ENCODE measurements at places on chromosomes 2 and 18. TPM values are rescaled to one million over a fixed set of nuclear protein-coding genes. Genes with fewer than 3 reads are reported as not detected.

CHPF gene
- total RNA-seq, result 196 TPM

GRCh38 chr2:157933160-157933920, 57.2 kb upstream of the ACVR1 start:
- no peak for DNase-seq

GRCh38 chr2:216960671-216961268, 100.9 kb upstream of the TNP1 start:
- no peak for DNase-seq

- DNase-seq, result no peak
These were observed 95.6 kb downstream of the CYP26B1 start for GRCh38 chr2:72051971-72052505.

CFAP65 gene
- not detected for total RNA-seq

DNA sequence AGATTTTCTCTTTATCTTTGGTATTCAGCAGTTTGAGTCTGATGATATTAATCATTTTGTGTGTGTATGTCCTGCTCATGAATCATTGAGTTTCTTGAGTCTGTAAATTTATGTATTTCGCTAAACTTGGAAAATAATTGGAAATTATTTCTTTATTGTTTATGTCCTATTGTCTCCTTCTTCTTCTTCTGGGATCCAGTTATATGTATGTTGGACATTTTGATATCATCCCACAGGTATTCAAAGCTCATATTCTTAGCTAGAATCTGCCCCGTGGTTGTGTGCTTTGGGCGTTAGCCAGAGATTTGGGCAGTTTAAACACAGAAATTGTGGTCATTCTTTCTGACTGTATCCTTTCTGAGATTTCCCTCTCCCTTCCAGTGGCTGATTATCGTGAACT, 243.0 kb upstream of the SPRED2 start:
- no peak for DNase-seq

GRCh38 chr2:72921853-72922252, 4.5 kb downstream of the EMX1 start:
- DNase-seq, result no peak

DNA sequence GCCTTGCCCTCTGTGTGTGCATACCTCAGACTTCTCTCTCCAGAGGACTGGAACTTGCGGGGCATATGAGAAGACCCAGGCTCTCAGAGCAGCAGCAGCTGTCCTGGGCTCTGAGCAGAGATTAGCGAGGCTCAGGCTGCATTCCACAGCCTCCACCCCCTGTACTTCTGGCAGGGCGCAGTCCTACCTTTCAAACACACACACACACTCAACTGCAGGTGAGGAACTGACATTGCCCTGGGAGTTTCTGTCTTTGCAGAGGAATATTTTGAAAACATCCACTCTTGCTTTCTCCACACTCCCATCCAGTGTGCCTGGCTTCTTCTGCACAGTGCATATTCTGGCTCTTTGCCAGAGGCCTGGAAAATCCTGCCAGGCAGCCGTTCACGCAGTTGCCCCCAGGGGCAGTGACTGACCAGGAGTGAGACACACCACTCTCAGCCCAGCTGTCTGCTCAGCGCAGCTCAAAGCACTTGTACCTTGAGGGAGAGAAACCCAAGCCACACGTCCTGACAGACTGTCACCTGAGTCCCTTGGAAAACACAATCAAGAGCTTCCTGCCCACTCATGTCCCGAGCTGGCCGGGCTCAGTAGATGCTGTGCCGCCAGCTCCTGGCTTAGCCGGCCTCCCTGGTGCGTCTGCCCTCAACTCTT, 460.8 kb downstream of the RNF144A start:
- no peak for DNase-seq

DNA sequence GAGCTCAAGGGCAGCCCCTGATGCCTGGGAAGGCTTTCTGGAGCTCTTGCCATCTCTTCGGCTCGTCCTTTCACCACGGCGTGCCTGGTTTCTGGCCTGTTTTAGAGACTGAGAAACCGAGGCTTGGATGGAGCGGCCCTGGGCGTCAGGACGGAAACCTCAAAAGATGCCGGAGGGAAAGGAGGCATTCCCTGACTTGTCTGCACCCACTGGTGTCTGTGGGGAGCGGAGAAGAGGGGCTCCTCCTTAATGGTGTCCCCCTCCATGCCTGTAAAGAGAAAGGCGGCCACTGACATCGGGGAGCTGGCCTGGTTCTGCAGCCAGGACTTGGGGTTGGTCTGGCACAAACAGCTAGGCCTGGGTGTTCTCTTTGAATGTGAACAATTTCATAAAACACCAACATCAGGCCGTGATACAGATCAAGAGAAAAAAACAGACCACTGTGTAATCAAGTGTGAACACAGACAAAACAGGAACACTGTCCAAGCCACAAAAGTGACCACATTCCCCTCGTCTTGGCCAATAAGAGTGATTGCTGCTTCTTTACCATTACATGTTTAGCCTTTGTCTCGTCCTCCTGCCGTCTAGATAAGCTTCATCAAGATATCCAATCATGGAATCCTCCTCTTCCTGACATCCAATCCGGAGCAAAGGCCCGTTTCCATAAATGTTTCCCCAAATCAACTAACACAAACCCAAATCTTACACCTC, 633 bp upstream of the ILKAP start:
- DNase-seq, result no peak

DNA sequence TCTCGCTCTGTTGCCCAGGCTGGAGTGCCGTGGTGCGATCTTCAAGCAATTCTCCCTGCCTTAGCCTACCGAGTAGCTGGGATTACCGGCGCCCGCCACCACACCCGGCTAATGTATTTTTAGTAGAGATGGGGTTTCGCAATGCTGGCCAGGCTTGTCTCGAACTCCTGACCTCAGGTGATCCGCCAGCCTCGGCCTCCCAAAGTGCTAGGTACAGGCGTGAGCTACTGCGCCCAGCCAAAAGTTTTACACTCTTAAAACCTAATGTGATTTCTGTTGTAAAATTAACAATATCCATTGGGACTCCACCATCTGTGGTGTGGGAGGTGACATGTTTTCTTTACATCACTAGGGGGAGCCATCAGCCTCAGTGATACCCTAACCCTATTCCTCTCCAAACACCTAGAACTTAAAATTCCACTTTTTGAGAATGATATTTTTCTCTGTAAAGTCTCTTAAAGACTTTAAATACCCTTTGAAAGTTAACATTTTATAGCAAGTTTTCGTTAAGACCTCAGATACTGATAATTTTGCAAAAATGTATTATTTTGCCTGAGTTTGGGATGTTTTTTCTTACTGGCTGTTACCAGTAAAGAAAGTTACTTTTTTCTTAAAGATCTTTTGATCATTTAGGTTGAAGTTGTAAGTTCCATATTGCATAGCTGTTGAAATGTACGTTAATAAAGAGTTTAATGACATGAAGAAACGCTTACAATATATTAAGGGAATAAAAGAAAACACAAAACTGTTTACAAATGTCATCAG, 11.6 kb upstream of the EIF2AK2 start:
- peak; percentile 62 for DNase-seq

- DNase-seq, result no peak
These were observed 232.5 kb downstream of the MYT1L start for GRCh38 chr2:2098458-2099167.

GRCh38 chr2:143823876-143824275, 694.7 kb downstream of the ARHGAP15 start:
- no peak for DNase-seq

DNA sequence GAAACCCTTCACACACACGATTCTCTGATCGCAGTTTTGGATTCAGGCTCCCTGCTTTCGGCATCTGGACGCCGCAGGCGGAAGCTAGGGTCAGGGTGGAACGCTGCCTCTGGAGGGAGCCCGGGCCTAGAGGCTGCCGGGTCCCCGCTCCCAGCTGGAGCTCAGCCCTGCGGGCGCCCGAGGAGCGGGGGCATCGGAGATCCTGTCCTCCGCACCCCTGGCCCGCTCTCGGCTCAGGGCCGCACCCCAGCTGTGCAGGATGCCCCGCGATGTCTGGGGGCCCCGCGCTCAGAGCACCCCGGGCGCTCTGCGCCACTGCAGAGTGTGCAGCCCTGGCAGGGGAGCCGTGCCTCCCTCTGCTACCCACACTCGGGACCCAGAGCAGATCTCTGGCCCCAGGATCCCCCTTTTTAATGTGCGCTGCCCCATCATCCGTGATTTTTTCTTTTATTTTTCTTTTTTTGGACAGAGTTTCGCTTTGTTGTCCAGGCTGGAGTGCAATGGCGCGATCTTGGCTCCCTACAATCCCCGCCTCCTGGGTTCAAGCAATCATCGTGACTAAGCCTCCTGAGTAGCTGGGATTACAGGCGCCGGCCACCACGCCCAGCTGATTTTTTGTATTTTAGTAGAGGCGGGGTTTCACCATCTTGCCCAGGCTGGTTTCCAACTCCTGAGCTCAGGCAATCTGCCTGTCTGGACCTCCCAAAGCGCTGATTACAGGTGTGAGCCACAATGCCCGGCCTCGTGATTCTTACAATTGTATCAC, 54.8 kb upstream of the TUBA3E start:
- DNase-seq, result peak; percentile 29

- DNase-seq, result no peak
These were observed 124.5 kb downstream of the CNTNAP5 start for GRCh38 chr2:124149571-124149970.

DNA sequence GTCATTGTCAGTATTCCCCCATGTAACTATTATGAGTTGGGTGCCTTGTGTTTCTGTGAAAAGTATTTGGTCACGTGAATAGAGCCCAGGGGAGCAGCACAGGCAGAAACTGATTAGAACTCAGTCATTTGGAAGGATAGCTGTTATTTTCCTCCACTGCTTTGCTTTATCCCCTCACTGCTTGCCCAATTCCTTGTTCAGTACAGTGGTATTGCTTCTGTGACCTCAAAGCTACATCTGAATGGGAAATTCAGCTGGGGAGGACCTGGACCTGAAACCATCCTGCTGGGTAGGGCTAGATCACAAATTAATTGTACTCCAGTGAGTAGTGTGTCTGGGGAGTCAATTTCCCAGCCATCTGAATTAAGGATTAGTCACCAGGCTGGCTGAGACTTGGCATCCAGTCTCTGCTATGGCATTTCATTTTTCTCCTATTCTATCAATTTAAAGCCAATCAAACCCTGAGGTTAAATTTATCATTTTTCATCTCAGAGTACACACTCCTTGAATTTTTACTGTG, 1231.6 kb upstream of the GYPC start:
- DNase-seq, result no peak

Data from fibroblast of villous mesenchyme (primary cell).